ENCODE measurements at places on chromosomes 3 and 15. TPM values are rescaled to one million over a fixed set of nuclear protein-coding genes. Genes with fewer than 3 reads are reported as not detected.
A peak's percentile ranks its signal among the peaks of the same experiment; 100 is the strongest.

GRCh38 chr3:161531930-161532329, 35.3 kb downstream of the OTOL1 start:
- H3K4me1 ChIP-seq, result no peaks in the 10 kb centered on the region
- H3K27ac ChIP-seq, result no peak overlapping the region
- H3K4me3 ChIP-seq, result no peak overlapping the region
- H3K27me3 ChIP-seq, result no peaks in the 10 kb centered on the region

DNA sequence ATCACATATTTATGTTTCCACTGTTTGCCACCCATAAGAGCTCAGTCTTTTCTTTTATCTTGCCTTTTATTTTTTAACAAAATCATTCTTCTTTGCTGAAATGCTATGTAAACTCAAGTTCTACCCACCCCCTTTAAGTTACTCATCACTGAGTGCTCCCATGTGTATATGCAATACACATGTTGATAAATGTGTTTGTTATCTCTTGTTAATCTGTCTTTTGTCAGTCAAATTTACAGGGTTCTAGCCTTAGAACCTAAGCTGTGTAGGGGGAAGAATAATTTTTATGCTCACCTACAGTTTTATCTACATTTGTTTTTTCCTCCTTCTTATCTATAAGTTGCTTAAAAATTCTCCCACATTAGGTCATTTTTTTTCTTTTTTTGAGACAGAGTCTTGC, 1195.9 kb downstream of the ROBO2 start:
- H3K4me3 ChIP-seq, result no peak overlapping the region
- H3K27me3 ChIP-seq, result no peaks in the 10 kb centered on the region
- no peak overlapping the region for H3K27ac ChIP-seq
- peak; percentile 7 for DNase-seq
- no peaks in the 10 kb centered on the region for H3K4me1 ChIP-seq

GRCh38 chr3:42493126-42493797, 9.2 kb upstream of the VIPR1 start:
- DNase-seq, result no peak
- no peak overlapping the region for H3K27ac ChIP-seq
- no peaks in the 10 kb centered on the region for H3K36me3 ChIP-seq
- H3K4me1 ChIP-seq, result no peaks in the 10 kb centered on the region
- peaks cover 3% of the 10 kb centered on the region for H3K27me3 ChIP-seq

GRCh38 chr15:48221885-48222284, 15.8 kb downstream of the SLC12A1 start:
- H3K27ac ChIP-seq, result no peak overlapping the region
- no peaks in the 10 kb centered on the region for H3K4me1 ChIP-seq
- no peak for DNase-seq
- H3K27me3 ChIP-seq, result peaks cover 3% of the 10 kb centered on the region

- DNase-seq, result no peak
- H3K27me3 ChIP-seq, result peaks cover under 1% of the 10 kb centered on the region
- H3K4me3 ChIP-seq, result no peak overlapping the region
- H3K27ac ChIP-seq, result no peak overlapping the region
- no peaks in the 10 kb centered on the region for H3K4me1 ChIP-seq
Measured at GRCh38 chr3:169179321-169179720, 484.2 kb downstream of the MECOM start.

GRCh38 chr15:60797444-60798040, 318.6 kb upstream of the ICE2 start:
- DNase-seq, result no peak
- H3K4me1 ChIP-seq, result peaks cover 8% of the 10 kb centered on the region
- no peaks in the 10 kb centered on the region for H3K36me3 ChIP-seq
- no peak overlapping the region for H3K27ac ChIP-seq
- H3K4me3 ChIP-seq, result no peak overlapping the region

GRCh38 chr3:5462086-5462485, 274.6 kb downstream of the EDEM1 start:
- no peak for DNase-seq
- no peaks in the 10 kb centered on the region for H3K36me3 ChIP-seq
- no peaks in the 10 kb centered on the region for H3K27me3 ChIP-seq
- H3K27ac ChIP-seq, result no peak overlapping the region
- no peak overlapping the region for H3K4me3 ChIP-seq
- no peaks in the 10 kb centered on the region for H3K4me1 ChIP-seq

GRCh38 chr15:79929412-79929811, 32.6 kb upstream of the MTHFS start:
- no peak overlapping the region for H3K4me3 ChIP-seq
- no peak overlapping the region for H3K27ac ChIP-seq
- no peaks in the 10 kb centered on the region for H3K4me1 ChIP-seq

DNA sequence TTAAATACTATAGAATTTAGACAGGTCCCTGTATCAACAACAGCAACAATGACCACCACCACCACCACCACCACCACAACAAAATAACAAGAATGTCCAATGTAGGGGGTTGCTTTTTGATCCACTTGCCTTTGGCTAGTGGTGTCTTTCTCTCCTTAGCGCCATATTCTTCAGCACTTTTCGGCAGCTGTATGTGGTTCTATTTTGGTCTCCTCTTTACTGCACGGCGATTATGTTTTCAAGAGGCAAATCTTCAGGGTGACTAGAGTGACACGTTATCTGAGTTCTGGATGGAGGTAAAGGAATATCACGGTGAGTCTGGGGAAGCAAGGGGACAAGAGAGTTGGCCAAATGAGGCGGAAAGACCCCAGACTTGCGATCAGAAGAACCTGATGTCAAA, 56.1 kb downstream of the ST6GAL1 start:
- DNase-seq, result no peak
- H3K4me3 ChIP-seq, result no peak overlapping the region
- no peaks in the 10 kb centered on the region for H3K27me3 ChIP-seq
- 0 out of 2 replicates have a peak, but pooled peaks cover 1% of the 10 kb centered on the region for H3K4me1 ChIP-seq
- H3K27ac ChIP-seq, result no peak overlapping the region

DNA sequence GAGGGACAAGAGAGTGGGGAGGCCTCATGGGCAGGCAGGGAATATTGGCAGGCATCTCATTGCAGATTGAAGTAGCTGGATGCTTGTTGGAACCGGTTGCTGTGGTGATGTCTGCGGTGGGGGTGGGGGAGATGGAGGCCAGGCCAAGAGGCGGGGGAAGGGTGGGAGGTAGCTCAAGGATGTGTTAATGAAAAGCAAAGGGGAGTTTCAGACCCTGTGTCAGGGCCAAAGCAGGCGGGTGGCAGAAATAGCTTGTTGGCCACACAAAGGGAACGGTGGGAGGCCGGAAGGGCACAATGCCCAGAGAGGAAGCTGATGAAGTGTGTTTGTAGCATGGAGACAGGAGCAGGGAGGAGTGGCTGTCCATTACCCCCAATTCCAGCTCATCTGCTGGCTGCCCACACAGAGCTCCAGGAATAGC, 28.0 kb downstream of the CCDC33 start:
- DNase-seq, result no peak
- H3K27ac ChIP-seq, result no peak overlapping the region
- peaks cover 68% of the 10 kb centered on the region for H3K27me3 ChIP-seq
- no peaks in the 10 kb centered on the region for H3K36me3 ChIP-seq

DNA sequence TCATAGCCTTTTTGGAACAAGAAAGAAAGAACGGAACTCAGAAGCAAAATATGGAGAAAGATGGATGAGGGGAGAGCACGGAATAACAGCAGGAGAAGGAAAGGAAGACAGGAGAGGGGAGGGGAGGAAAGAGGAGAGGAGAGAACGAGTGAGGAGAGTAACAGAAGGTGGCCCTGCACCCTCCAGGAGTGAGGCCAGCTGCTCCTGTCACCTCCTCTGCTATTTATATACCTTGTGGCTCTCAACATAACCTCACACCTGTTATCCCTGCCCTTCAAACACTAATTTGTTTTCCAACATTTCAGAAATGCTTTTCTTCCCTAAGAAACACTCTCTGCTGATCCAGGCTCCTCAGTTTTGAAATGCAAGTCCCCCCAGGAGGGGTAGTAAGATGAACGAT, 53.4 kb upstream of the ATP2B2 start:
- H3K4me1 ChIP-seq, result no peaks in the 10 kb centered on the region
- DNase-seq, result no peak
- no peak overlapping the region for H3K4me3 ChIP-seq
- no peak overlapping the region for H3K27ac ChIP-seq

- no peaks in the 10 kb centered on the region for H3K36me3 ChIP-seq
- peaks cover 24% of the 10 kb centered on the region for H3K4me1 ChIP-seq
- H3K27ac ChIP-seq, result no peak overlapping the region
- H3K27me3 ChIP-seq, result 0 out of 2 replicates have a peak, but pooled peaks cover 1% of the 10 kb centered on the region
- peak; percentile 50 for DNase-seq
Measured at GRCh38 chr3:125191256-125191655, 21.3 kb downstream of the SLC12A8 start.

CASR gene
- total RNA-seq, result not detected

P2RY12 gene
- total RNA-seq, result not detected

MGLL gene
- total RNA-seq, result 23.7 TPM

Data from IMR-90 (cell line).